ENCODE measurements at places on chromosomes 12 and 14. TPM values are rescaled to one million over a fixed set of nuclear protein-coding genes. Genes with fewer than 3 reads are reported as not detected.

Gene OR9K2
- total RNA-seq, result not detected

DNA sequence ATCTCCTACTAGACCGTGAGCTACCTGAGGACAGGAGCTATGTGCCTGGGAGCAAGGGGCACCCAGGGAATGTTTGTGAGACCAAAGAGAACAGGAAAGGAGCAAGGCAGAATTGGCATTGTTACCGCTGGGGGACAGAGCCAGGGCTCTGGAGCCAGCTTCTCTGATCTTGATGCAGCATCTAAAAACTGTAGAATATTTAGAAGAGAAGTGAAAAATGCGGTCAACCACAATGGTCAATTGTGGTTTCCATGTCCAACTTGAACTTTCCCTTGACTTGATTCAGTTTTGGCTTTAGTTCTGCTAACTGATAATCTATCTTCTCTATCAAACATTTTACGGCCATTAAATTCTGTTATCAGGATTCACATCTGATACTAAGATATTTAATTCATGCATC lies 201.2 kb downstream of the ANO4 start:
- no peak for DNase-seq

Gene SLC10A1
- total RNA-seq, result not detected

- no peak for DNase-seq
Observed at GRCh38 chr14:104477117-104477623, 102.4 kb upstream of the C14orf180 start.

DNA sequence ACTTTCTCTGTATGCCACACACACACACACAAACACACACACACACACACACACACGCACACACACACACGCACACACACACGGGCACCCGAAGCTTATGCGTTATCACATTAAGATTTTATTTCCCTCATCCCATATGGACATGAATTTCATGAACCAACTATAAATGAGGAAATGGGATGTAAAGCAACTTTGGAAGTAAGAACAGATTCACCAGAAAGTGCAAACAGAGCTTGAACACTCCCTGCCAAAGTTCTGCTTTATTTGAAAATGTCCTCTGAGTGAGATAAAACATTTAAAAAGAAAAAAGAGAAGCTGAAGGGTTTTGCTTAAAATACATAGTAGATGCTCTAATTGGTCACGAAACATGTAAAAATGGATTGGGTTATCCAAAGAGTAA lies 90.4 kb upstream of the OTX2 start:
- no peak for DNase-seq

DNA sequence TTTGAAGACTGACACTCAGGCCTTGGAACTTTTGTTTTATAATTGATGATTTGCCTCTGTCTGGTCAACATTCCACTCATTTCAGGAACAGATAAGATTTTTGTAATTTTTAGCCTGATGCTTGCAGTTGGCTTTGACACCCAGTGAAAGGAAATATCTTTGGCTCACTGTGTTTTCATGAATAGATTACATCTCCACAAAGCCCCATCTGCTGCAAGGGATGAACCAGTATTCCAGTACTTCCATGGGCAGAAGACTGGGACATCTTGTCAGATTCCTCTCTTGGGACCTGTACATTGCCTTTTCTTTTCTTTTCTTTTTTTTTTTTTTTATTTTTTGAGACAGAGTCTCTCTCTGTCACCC lies 28.4 kb downstream of the GSG1 start:
- no peak for DNase-seq

DNA sequence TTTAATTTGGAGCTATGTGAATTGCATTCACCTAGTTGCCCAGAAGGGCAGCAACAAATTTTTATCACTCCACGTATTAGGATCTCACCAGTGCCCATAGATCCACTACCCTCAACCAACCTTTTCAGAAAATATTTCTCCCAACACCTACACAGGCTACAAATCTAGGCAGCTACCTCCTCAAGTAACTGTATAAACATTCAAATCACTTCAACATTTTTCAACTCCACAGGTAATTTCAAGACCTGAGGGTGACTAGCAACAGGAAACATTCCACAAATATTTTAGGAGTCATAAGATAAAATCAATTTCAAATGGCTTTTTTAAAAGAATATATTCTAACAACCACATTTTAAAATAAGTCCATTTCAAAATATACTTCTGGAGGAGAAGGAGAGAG lies 12.9 kb downstream of the PHLDA1 start:
- DNase-seq, result no peak

Gene RHOJ
- total RNA-seq, result 6.0 TPM

- no peak for DNase-seq
Observed at GRCh38 chr14:73241481-73242165, 4.3 kb downstream of the PAPLN start.

Gene LIN7A
- 8.2 TPM for total RNA-seq

Gene IGF1
- total RNA-seq, result 248 TPM

Gene TPPP2
- not detected for total RNA-seq

GRCh38 chr14:81400202-81400678 lies at the start of gene STON2:
STON2 (minus strand) TSS chr14:81400324; CDS start chr14:81398382, 1,942 bp downstream.
- DNase-seq, result no peak

DNA sequence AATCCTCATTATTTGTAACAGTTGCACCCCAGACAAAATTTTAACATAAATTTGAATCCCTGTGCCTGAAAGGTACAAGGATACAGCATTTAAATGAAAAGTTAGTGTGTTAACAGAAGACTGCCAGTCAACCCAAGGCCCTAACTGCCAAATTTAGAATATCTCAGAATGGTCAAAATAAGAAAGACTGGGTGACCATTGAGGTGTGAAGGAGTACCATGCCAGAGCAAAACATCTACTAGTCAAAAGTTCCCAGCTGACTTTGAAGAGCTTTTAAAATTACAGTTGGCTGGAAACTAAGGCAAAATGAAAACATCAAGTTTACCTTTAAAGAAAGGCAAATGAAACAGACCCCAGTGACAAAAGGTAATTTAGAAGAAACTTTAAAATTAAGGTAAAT lies 18.4 kb downstream of the SAV1 start:
- no peak for DNase-seq

All from omental fat pad (tissue), 4 donors.